ENCODE measurements at places on chromosomes 5 and 9.

DNA sequence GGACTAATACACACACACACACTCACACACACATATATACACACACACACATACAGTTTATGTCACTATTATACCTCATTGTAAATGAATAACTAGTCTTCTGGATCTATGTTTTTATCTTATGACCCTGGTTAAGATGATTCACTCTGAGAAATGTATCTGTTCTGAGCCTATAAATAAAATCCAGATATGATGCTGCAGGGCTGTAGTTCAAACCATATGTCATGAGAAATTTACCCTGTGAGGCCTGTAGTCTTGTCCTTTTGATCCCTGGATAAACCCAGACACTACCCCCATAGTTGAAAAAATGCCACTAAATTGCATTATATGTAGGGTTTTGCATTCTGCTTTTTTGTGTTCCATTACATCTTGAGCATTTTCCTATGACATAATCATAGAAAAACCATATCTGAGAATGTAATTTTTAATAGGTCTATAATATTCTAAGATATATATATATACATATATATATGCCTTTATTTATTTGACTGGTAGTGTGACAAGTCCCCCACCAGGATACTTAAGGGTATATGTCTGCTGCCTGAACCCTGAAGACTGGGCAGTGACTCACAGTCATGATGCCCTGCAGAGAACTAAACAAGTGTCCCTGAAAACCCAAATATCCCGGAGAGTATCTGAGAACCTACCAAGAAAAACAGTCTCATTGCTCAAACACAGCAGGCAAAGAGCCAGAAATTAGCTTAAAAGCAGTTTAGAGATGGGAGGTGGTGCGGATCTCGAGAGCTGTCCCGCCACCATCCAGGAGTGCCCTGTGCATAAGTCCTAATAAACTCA, 18.4 kb upstream of the ALDOB start:
- DNase-seq: no peak

GRCh38 chr9:86655147-86655546, 292.2 kb downstream of the GAS1 start:
- DNase-seq: no peak

- no peak for DNase-seq
Measured at GRCh38 chr5:41754857-41755256, 115.4 kb downstream of the OXCT1 start.

DNA sequence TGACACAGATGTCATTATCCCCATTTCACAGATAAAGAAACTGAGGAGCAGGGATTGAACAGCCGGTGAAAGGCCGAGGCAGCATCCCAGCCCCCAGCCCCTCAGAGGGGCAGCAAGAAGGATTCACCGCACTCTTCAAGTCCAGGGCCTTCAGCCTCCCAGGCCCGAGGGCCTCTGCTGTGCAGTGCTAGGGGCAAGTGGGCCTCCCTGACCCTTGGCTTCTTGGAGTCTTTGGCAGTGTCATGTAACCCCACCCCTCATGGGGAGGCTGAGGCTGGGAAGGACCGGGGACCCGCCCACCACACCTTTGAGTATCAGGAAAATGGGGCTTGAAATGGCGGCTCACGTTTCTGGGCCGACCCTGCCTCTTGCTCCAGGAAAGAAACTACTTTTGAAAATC, 28.7 kb upstream of the RXRA start:
- no peak for DNase-seq

GRCh38 chr9:7363777-7364477, 435.7 kb downstream of the DMAC1 start:
- DNase-seq: no peak

DNA sequence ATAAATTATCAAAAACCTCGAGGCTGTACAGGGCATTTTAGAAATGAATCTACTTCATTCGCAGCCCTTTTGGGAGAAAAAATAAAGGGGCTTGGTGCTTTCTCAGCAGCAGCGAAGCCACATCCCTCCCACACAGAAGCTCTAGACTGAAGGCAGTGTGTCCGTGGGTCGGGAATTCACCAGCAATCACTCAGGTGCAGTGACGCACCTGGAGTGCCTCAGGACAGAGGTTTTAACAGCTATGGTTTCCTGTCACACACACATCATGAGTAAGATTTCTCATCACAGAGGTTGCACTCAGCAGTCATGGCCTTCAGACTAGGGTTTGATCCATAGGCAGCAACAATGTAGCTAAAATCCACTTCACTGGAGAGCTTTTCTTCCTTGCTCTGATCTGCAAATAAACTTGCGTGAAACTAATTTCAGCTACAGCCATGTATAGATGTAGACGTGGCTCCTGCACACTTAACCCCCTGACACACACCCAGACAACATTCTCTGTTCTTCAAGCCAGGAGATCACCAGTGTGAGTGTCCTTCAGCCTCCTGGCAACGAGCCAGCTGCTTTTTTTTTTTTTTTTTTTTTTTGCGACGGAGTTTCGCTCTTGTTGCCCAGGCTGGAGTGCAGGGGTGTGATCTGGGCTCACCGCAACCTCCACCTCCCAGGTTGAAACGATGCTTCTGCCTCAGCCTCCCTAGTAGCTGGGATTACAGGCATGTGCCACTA, 34.8 kb downstream of the DYNC2I2 start:
- DNase-seq: no peak

- DNase-seq: no peak
Measured at GRCh38 chr5:14928661-14929060, 57.1 kb upstream of the ANKH start.

GRCh38 chr9:26331223-26331622, 561.4 kb downstream of the CAAP1 start:
- DNase-seq: no peak

Measured in NCI-H524 treated with DMSO at 0.1 percent for 48 hours (cell line).